ENCODE measurements at places on chromosomes 7 and 10.

DNA sequence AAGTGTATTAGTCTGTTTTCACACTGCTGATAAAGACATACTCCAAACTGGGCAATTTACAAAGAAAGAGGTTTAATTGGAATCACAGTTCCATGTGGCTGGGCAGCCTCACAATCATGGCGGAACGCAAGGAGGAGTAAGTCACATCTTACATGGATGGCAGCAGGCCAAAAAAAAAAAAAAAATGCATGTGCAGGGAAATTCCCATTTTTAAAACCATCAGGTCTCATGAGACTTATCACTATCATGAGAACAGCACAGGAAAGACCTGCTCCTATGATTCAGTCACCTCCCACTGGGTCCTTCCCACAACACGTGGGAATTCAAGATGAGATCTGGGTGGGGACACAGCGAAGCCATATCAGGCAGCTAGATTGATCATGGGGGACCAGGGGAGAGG lies 136.8 kb downstream of the EXOC4 start:
- DNase-seq = no peak

DNA sequence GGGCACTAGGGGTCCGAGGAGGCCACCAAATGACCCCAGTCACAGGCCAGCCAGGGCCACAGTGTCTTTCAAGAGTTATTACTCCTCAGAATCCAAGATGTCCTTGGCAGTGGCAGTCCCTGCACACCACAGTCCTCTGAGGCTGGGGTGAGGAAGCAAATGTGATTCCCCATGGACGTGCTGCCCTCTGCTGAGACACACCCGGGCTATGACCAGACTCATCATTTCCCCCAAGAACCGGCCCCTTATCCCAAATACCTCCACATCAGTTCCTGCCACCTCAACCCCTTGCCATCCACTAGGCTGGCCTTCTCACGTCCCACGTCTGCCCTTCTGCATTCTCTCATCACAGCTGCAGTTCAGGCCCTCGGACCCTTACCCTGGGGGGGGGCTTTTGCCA lies 5.0 kb downstream of the PRKAG2 start:
- no peak for DNase-seq

GRCh38 chr7:141619745-141620144 lies 68.5 kb downstream of the AGK start:
- DNase-seq = no peak

GRCh38 chr7:158167373-158167772 lies 420.2 kb downstream of the PTPRN2 start:
- no peak for DNase-seq

Measured in NCI-H526 treated with DMSO at 0.1 percent for 48 hours (cell line).